ENCODE measurements at places on chromosomes 7 and 10. TPM values are rescaled to one million over a fixed set of nuclear protein-coding genes. Genes with fewer than 3 reads are reported as not detected.

DNA sequence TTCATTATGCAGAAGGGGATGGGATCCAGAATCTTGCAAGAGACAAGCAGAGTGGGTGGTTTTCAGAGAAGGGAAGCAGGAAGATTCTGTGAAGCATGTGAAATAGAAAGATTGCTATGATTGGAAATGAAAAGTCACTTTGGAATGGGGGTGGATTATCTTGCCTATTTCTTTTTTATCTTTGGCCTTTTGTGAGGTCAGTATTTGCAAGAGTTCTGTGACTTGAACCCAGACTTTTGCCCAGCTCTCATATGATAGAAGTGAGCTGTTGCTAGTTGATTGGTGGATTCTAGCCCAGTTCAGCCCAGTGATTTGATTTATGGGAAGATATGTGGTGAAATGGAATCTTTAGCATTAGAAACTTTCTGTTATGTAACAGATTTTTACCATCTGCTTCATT lies 17.1 kb downstream of the ENTPD7 start:
- no peak overlapping the region for H3K4me3 ChIP-seq
- no peaks in the 10 kb centered on the region for H3K4me1 ChIP-seq
- DNase-seq: no peak
- H3K36me3 ChIP-seq: peaks cover 8% of the 10 kb centered on the region

- H3K27ac ChIP-seq: no peak overlapping the region
- H3K4me3 ChIP-seq: no peak overlapping the region
- no peak for DNase-seq
- no peaks in the 10 kb centered on the region for H3K36me3 ChIP-seq
- H3K27me3 ChIP-seq: no peaks in the 10 kb centered on the region
These were observed 516.7 kb downstream of the PARD3 start for GRCh38 chr10:34298346-34298818.

DNA sequence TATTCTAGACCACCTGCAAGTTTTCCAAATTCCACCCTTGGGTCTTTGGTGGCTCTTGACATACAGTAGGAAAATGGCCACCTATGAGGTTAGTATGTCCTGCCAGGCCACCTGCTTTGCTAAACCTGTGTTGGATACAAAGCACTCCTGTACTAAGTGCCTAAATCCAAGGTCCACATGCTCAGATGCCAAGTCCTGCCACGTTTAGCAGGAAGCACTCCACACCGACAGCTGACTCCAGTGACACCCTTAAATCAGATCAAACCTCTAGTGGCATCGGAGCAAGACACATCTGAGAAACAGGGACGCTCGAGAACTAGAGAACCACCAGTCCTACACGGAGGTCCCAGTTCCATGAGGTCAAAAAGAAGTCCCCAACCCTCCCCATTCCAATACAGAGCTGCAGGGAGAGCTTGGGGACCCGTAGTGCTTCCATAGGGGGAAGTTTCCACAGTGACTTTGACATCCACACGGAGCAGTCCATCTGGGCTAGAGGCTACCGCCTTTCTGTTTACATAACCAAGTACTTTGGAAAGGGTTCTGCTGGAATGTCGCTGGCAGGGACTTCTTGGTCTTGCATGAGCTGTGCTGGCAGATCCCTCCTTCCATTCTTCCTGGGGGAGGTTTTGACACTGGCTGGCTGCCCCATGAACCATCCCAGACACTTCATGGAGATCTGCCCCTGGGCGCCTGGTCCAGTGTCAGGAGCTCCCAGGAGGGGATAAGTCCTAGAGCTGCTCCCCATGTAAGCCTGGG lies 290.6 kb downstream of the PRPF18 start:
- H3K4me1 ChIP-seq: peaks cover 27% of the 10 kb centered on the region
- DNase-seq: peak; percentile 90
- no peaks in the 10 kb centered on the region for H3K27me3 ChIP-seq
- H3K4me3 ChIP-seq: no peak overlapping the region
- no peaks in the 10 kb centered on the region for H3K36me3 ChIP-seq

GRCh38 chr7:134605978-134606923 lies 40.4 kb upstream of the BPGM start:
- no peaks in the 10 kb centered on the region for H3K27me3 ChIP-seq
- no peaks in the 10 kb centered on the region for H3K36me3 ChIP-seq
- no peaks in the 10 kb centered on the region for H3K4me1 ChIP-seq
- H3K4me3 ChIP-seq: no peak overlapping the region
- DNase-seq: no peak

DNA sequence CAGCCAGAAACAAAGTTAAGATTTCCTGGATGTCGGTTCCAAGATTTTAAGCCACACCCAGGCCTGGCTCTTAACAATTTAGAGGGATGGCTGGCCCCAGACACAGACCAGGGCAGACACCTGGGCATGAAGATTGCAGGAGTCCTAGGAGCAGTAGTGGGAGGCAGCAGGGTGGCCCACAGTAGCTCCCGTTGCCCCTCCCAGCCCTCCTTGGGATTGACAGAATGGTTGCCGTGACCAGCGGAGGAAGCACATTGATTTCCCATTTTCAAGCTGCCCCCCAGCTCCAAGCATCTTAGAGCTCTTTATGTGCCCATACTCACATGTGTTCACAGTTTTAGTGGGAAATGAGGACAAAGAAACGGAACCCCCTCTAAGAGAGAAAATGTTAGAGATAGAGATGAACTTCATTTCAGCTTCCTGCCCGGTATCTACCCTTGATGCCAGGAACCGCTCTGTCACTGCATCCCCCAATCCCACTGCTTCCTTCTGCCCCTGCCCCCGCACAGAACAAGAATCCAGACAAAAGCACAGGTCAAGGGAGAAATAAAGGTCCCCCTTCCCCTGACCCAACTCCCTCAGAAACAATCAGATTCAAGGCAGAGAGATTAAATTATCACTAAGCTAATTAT lies 101.1 kb downstream of the PLXNA4 start:
- H3K27ac ChIP-seq: no peak overlapping the region
- H3K4me3 ChIP-seq: no peak overlapping the region
- DNase-seq: no peak
- H3K27me3 ChIP-seq: no peaks in the 10 kb centered on the region
- H3K4me1 ChIP-seq: peaks cover 24% of the 10 kb centered on the region
- no peaks in the 10 kb centered on the region for H3K36me3 ChIP-seq

DNA sequence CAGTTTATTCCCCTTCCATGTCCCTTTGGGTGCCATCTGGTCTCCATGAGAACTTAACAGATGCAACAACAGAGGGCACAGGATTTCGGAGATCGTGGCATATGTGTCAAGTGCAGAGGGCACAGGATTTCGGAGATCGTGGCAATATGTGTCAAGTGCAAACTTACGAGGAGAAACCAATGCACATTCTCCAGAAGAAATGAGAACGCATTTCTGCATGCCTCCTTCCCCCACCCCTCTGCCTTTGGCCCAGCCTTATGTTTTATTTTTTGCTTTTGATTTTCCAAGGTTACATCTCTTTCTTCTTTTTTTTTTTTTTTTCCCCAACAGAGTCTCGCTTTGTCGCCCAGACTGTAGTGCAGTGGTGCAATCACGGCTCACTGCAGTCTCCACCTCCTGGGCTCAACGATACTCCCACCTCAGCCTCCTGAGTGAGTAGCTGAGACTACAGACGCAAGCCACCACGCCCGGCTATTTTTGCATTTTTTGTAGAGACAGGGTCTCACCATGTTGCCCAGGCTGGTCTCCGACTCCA lies 586 bp upstream of the ANKRD26 start:
- H3K36me3 ChIP-seq: no peaks in the 10 kb centered on the region
- peak overlapping the region; percentile 85 for H3K27ac ChIP-seq
- no peaks in the 10 kb centered on the region for H3K4me1 ChIP-seq
- H3K4me3 ChIP-seq: peak overlapping the region; percentile 66

DNA sequence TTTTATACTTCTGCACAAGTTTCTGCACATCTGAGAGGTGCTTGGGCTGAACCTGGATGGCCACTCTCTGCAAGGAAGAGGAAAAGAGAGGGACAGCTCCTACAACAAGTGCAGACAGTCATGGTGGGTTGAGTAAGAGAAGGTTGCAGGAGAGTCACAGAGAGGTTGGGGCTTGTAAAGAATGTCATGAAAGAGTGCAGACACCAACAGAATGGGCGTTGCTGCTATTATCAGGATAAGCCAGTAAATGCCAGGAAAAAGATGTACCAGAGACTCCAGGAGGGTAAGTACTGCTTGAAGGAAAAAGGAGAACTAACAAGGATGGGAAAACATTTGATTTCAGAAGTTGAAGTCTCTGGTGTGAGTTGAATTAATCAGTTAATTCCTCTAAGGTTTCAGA lies 77.8 kb upstream of the NRP1 start:
- H3K27ac ChIP-seq: no peak overlapping the region
- H3K36me3 ChIP-seq: no peaks in the 10 kb centered on the region
- no peak for DNase-seq
- H3K4me1 ChIP-seq: peaks cover 2% of the 10 kb centered on the region
- H3K4me3 ChIP-seq: no peak overlapping the region

DNA sequence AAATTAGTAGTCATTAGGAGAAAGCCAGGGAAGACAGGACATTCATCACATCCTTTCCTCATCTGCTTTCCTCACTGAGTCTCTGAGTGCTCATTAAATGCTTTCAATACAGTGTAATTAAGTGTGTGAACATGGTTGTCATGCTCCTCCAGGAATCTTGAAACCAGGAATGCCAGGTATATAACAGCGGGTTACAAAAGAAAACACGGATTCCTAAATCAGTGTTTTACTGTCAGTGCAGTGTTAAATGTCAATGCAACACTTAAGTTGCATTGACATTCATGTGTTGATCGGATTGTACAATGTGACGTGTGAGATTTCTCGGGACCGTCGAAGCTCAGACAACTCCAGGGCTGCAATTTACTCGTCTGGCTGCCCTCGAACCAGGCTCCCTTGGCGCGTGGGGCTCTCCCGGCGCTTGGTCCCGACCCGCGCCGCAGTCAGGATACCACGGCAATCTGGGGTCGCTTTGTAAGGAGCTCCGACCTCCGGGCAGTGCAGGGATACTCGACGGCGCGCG lies 455 bp upstream of the SPAG6 start:
- no peaks in the 10 kb centered on the region for H3K36me3 ChIP-seq
- H3K27me3 ChIP-seq: peaks cover 34% of the 10 kb centered on the region
- no peak overlapping the region for H3K27ac ChIP-seq
- no peak for DNase-seq
- peaks cover 3% of the 10 kb centered on the region for H3K4me1 ChIP-seq

HTR5A gene
- total RNA-seq: not detected

NPY4R2 gene
- total RNA-seq: not detected

ADAM8 gene
- 21.4 TPM for total RNA-seq

OR9A2 gene
- not detected for total RNA-seq

YWHAG gene
- 83.0 TPM for total RNA-seq

Data from ascending aorta (tissue), 2 donors.